Right lung (tissue), 10 donors: ENCODE measurements at places on chromosomes 16 and 17. TPM values are rescaled to one million over a fixed set of nuclear protein-coding genes. Genes with fewer than 3 reads are reported as not detected.

GRCh38 chr16:27634779-27635178 is 84.8 kb downstream of the KATNIP start:
- DNase-seq = no peak

- no peak for DNase-seq
Measured at GRCh38 chr17:80872001-80872500, 119.6 kb upstream of the CHMP6 start.

DNA sequence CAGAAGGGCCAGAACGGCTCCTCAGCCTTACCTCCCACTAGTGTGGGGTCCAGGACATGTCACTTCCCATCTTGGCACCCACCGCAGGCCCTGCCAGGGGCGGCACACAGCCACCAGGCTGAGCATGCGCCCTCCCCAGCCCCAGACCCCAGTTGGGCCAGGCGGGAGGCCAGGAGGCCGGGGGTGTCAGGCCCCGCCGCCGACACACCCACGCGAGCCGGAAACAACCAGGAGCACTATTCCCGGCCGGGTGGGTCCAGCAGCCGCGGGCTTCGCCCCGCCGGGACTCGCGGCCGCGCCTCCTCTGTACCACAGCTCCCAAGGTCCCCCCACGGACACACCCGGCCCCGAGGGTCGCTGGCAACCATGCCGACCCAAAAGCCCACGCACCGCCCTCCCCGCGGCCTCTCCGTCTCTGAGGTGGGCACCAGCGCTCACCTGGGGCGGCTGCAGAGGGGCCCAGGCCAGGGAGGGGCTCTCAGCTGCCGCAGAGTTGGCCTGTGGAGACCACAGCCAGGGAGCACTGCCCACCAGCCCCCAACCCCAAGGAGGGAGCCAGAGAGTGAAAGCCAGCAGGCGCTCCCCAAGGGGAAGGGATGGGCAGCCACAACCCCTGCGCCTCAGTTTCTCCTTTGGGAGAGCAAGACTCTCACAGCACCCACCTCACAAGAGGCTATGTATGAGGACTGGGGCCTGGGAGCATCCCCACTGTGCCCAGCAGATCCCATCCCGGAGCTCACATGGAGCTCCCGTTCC is 18.0 kb downstream of the B9D1 start:
- DNase-seq = no peak

- DNase-seq = no peak
Measured at GRCh38 chr16:47375423-47375822, 85.4 kb downstream of the ITFG1 start.

ITGA2B gene
- polyA plus RNA-seq = 6.4 TPM

SLC6A2 gene
- not detected for polyA plus RNA-seq
